Stimulated activated CD4-positive, alpha-beta T cell treated with anti-CD3 and anti-CD28 coated beads, TNF-alpha, amount 100 ng/mL, for 1 hour (primary cell): ENCODE measurements at places on chromosomes 6 and 20.

DNA sequence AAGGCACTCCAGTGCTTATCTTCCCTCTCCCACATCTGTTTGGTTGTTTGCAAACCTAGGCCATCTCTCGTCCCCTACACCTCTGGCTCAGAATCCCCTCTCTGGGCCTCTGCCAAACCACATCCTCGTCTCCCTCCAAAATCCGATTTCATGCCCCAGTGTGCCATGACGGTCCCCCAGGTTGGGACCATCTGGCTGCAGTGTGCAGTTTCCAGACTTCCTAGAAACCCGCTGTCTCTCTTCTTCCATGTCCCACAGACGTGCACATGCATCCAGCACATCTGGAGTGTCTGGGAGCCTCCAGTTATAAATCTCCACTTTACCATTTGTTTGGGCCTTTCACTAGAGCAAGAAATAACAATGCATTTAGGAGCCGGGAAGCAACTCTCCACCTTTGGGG lies 316.2 kb downstream of the KIF16B start:
- DNase-seq = no peak

DNA sequence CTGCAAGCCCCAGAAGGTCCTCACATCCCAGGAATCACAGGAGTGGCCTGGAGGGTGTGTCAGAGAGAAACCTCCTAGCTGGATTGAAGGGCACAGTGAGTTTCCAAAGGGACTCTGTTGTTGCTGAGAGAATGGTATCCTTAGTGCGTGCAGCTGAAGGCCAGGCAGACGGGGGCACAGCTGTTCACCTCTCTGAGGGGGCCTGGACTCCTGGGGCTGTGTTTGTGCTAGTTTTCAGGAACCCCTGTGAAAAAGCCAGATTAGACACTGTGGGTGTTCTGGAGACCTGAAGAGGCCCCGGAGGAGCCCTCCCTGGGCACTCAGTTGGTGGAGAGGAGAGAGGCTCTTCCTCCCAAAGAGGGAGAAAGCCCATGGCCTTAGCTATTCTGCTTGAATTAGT lies 223.4 kb downstream of the FARS2 start:
- no peak for DNase-seq

GRCh38 chr20:12927489-12927888 lies 81.3 kb upstream of the SPTLC3 start:
- DNase-seq = no peak

GRCh38 chr6:155828989-155829388 lies 373.4 kb upstream of the NOX3 start:
- no peak for DNase-seq

GRCh38 chr6:100573166-100573565 lies 108.4 kb upstream of the SIM1 start:
- DNase-seq = no peak

DNA sequence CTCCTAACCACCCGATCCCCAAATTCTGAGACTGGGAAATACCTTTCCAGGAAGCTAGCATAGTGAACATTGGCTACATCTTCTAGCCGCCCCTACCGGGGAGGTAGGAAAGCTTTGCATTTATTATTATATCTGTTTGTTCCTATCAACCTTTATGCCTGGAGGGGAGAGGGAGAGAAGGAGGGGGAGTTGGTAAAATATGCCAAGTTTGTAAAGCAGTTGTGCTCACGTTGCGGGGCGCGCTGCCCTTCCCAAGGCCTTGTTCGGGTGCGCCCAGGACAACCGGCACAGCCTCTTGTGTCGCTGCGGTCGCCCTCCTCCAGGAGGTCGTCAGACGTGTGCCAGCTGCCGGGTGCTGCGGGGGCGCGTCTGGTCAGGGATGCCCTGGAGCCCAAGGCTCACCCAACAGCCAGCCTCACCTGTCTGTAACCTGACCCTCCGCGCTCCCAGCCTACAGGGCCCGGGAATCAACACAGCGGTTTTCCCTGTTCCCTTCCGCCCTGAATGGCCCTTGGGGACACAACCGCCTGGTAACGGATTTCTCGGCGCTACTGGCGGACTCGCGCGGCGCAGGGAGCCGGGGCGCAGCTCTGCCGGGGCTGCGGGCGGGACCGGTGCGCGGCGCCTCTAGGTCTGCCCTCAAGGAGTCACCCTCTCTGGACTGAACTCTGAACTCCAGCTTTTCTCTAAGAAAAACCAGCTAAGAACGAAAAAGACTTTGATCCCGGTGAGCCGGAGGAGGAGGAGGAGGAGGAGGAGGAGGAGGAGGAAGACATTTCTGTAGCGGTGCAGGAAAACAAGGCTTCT lies 1.1 kb upstream of the OVOL2 start:
- DNase-seq = no peak
